LHCN-M2 (cell line): ENCODE measurements at places on chromosomes 7 and 10. TPM values are rescaled to one million over a fixed set of nuclear protein-coding genes. Genes with fewer than 3 reads are reported as not detected.

PDK4 gene
- total RNA-seq, result 0.45 and 0.46 TPM in 2 replicates

OR2A5 gene
- not detected in 2 replicates for total RNA-seq

DNA sequence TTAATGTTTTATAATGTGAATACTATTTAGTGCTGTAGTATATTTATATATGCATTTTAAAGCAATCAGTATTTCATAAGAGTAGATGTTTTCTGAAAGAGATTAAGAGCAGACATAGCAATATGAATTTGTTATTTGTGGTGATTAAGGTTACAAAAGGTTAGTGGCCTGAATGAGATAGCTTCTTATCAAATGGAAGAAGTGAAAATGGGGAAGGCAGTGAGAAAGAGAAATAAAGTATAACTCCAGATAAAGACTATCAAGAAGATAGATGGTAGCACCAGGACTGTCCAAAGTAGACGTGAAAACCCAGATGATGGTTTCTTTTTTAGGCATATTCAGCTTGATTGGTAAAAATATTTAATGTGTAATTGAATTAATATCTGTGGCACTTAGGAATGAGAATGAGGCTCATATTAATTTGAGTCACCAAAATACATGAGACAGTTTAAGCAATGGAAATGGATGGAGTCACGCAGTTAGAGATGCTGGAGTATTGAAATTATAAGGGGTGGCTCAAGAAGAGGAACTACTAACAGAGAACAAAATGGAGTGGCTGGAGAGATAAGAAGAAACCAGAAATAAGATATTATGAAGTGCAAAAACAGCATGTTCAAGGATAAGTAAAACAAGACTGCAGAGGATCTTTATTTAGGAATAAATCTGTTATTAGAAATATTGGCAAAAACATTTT is 288.0 kb upstream of the SEMA3C start:
- no peak for DNase-seq

- no peak for DNase-seq
Observed at GRCh38 chr7:131827421-131827820, 271.0 kb upstream of the PODXL start.

DNA sequence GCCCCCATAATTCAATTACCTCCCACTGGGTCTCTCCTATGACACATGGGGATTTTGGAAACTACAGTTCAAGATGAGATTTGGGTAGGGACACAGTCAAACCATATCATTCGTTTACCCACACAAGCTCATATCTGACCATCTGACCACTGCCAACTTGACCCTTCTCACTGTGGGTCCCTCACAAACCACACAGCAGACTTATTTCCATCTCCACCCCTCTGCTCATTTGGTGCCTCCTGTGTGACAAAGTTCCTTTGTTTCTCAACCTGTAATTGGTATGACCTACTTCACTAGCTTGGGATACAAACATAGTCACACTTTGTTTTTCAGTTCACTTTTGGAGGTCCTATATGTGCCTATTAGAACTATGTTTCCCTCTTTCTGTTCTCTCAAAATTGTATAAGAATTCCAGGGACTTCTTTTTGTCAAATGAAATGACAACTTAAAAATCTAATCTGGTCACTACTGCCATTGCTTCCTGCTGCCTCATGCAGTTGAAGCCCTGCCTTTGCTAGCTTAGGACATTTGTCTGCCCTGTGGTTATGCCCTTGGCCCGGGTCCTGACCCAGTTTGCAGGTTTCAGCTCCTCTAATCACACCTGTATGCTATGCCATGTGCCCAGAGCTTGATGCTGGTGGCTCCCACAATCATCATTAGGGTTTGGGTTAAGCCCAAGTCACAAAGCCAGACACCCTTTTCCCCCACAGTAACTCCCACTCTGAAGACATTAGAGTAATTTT is 69.9 kb downstream of the PPP1R3C start:
- no peak for DNase-seq

PRF1 gene
- not detected in 2 replicates for total RNA-seq

GRCh38 chr7:155234158-155234492 is 63.6 kb upstream of the INSIG1 start:
- DNase-seq, result no peak

DNA sequence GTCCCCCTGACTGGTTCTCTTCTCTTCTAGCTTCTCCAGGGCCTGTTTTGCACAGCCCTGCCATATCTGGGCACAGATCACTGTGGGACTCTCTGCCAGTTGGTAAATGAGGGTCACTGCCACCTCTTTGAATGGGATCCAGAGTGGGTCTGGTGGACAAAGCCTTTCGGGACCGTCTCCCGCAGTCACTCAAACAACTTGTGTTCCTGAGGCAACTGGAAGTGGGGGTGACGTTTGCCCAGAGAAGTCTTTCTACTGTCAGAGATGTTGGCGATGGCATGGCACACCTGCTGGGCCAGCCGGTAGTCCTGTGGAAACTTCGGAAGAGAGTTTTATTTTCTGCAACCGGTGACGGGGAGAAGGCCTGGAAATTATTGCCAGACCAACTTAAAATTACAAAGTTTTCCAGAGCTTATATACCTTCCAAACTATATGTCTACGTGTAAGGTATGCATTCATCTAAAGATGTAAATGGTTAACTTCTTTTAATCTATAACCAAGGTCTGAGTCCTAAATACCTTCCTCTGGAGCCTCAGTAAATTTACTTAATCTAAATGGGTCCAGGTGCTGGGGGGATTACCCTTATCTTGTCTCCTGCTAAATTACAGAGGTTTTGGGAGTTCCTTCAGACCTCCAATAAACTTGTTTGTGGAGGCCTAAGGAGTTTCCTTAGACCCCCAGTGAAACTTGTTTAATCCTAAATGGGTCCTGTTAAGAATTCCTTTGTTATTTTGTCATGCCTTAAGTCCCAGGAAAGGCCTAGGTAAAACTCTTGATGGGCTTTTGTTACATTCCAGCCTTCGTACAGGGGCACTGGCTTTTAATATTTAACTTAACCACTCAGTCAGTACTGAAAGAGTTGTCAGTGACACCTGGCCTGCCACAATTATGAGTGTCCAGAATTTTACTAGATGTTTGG is 94.0 kb downstream of the NPSR1 start:
- no peak for DNase-seq

DNA sequence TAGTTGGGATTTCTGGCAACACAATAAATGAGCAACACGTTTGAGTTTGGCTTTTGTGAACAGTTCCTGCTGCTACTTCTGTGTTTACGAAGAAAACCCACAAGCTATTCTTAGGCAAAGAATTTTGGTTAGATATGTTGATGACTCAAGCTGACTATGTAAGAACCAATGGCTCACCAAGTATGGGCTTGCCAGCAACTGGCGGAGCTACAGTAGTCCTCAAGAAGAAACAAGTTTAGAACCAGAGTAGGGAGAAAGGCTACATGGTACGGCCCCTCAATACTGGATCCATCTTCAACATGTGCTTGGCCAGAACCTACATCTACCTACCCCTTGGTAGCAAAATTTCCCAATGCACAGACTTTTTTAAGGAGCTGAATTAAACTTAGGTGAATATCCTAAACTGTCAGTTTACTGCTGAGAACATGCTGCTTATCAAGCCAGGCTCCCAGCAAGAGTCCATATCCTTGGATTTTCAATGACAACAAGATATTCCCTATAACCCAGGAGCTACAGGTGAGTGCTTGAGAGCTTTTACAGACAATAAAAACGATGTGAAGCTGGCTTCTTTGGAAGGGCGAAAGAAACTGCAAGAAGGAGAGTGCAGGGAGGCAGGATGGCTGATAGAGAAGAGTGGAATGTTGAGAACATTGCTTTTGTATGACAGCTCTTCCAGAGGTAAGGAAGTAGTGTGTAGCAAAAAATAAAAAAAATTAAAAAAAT is 74.3 kb upstream of the ASAH2 start:
- DNase-seq, result peak; percentile 95

DNA sequence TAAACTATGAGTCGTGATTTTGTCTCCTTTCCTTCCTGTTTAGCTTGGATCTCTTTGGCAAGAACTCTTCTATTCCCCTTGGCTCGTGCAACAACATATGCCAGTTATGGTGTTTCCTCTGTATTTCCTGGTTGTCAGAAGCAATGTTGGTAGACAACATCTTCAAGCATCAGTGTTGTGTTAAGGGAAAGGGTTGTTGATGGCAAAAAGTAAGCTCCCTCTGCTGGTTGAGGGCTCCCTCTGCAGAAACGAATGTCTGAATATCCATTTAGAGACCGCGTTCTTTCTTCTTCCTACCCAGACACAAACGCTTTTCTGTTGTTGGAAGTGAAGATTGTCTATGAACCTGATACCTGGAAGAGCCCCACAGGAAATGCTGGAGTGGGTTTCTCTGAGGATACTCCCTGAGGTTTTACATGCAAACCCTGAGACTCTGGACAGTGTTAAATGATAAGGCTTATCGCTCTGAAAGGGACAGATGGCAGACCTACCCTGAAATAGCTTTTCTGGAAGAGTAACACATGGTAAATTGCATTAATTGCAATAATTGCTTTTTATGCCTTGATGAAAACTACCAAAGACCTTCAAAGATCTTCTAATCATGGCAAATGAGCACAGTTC is 23.5 kb upstream of the C1QL3 start:
- DNase-seq, result peak; percentile 26

DNA sequence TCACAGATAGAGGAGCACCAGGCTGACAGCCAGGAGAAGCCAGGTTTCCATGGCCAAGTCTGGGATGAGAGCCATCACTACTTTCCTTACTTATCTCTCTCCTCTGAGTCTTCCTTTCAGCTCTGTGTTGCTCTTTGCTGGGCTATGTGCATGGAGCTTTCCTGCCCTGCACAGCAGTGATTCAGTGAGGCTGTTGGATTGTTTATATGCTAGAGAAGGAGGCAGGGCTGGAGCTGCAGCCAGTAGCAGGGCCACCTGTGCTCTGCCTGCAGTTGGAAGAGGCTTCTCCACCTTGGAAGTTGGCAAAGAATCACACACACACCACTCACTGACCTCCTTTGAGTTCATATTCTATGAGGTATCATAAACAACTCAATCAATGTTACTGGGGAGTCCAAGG is at the start of gene CYP3A4:
Gene CYP3A4 (minus strand): TSS at position 178 of the 400 bp plus-strand sequence. CDS start 103 bp downstream, at position 75.
- DNase-seq, result no peak

- DNase-seq, result no peak
Observed at GRCh38 chr10:33253411-33253810, 81.1 kb downstream of the NRP1 start.

FASTK gene
- 141 and 146 TPM in 2 replicates for total RNA-seq

METTL27 gene
- 3.2 and 5.7 TPM in 2 replicates for total RNA-seq

GRCh38 chr7:134991469-134992339 is 5.4 kb downstream of the AGBL3 start:
- peak; percentile 50 for DNase-seq

- no peak for DNase-seq
Observed at GRCh38 chr10:24571870-24572450, 151.7 kb downstream of the ARHGAP21 start.

- DNase-seq, result no peak
Observed at GRCh38 chr10:93367664-93368063, 114.5 kb downstream of the MYOF start.

DNA sequence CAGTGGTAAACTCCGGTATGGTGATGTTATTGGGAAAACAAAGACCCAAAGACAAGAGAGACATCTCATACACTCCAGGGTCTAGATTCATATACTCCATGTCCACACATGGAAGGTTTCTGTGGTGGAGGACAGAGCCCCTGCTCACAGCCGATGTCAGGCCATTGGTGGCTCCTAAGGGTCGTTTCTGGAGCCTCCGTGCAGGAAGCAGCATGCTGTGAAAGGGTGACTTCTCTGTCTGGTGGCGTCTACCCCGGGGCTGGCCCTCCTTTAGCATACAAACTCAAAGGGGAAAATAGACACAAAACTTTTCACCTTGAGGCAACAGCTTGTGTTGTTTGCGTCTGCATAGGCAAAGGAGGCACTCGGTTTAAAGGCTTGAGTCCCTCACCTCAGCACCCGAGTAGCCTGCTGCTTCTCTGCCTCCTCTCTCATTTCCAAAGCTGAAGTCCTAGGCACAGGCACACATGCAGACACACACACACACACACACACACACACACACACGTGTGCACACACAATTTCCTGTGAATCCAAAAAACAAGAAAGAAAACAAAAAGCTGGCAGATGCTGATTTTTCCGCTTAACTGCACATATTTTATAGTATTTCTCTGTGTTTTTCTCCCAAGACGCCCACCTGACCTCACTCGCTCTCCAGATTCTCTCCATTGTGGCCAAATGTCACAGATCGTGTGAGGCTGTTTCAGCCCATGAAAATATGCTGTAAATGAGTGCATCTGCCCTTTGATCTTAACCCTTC is 601.4 kb upstream of the MGMT start:
- no peak for DNase-seq

DNA sequence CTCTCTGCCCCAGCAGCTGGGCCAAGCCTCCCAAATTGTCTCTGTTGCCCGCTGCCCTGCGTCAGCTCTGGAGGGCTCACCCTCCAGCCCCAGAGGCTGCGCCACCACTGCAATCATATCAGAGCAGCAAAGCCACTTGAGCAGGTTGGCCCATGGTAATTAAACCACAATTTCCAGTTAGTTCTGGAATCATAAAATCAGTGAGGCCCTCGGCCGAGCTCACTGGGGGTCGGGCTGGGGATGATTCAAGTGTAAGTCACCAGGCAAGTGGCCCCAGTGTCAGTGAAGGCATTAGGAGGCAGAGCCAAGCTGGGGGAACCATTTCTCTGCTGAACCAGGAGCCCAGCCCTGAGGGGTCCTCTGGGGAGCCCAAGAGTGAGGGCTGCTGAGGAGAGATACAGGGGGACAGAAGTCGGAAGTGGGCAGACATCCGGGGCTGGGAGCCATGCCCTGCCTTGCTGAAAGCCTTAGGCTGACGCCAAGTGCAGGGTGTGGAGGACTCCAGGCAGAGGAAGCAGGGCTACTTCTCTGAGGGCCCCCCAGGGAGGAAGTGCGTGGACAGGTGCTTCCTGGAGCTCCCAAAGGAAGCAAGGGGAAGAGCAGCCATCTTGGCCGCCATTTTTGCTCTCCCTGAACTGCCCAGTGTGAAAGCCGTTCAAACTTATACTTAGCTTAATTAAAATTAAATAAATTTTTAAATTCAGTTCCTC is 29.5 kb upstream of the SLC29A3 start:
- no peak for DNase-seq

CFAP70 gene
- total RNA-seq, result 0.45 and 0.46 TPM in 2 replicates

KIAA1549 gene
- 2.5 and 3.3 TPM in 2 replicates for total RNA-seq

DNAH11 gene
- under 0.01 and 0.11 TPM in 2 replicates for total RNA-seq

GRCh38 chr7:92723205-92723604 is 113.2 kb downstream of the CDK6 start:
- DNase-seq, result peak; percentile 63

DNA sequence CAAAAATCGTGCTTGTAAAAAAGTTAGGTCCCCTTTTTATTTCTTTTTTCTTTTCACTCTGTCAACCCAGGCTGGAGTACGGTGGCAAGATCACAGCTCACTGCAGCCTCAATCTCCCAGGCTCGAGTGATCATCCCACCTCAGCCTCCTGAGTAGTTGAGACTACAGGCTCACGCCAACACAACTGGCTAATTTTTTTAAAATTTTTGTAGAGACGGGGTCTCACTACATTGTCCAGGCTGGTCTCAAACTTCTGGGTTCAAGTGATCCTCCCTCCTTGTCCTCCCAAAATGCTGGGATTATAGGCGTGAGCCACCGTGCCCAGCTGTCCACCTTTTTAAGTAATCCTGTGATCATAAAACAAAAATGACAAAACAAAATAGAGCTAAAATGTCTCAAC is 19.4 kb upstream of the ARHGAP12 start:
- DNase-seq, result no peak

DNA sequence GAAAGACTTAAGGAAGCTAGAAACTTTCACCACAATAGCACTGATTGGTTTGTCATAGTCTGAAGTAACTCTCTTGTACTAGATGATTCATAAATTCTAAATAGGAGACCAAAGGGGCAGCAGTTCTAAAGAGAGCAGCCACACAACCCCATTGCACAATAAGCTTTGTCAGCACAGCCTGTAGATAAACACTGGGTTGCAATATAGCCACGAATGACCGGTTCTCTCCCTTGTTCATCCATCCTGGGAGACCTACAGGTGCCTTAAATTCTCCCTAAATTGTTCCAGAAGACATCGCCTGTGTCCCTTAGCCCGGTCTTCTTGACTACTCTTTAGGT is 167.0 kb downstream of the SNX13 start:
- peak; percentile 88 for DNase-seq
